Amniotic epithelial cell (primary cell): ENCODE measurements at places on chromosomes 5 and 9.

DNA sequence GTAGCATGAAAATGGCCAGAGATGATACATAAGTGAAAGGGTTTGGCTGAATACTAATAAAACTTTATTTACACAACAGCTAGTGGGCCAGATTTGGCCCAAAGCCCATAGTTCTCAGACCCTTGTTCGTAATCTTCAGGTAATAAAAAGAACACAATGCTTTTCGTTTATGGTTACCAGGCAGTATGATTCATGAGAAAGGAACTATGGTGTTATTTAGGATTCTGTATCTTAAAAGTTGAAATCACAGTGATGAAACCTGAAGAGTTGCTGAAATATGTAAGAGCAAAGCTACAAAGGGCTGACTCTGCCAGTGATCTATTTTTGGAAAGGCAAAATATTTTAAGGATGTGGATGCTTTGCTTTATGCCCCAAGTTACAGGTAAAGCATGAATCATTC, 192.7 kb downstream of the SMC2 start:
- DNase-seq = peak; percentile 36

GRCh38 chr5:96671441-96671840, 9.3 kb downstream of the CAST start:
- no peak for DNase-seq

- DNase-seq = peak; percentile 16
These were observed 77.7 kb downstream of the DNAH5 start for GRCh38 chr5:13866792-13867191.

DNA sequence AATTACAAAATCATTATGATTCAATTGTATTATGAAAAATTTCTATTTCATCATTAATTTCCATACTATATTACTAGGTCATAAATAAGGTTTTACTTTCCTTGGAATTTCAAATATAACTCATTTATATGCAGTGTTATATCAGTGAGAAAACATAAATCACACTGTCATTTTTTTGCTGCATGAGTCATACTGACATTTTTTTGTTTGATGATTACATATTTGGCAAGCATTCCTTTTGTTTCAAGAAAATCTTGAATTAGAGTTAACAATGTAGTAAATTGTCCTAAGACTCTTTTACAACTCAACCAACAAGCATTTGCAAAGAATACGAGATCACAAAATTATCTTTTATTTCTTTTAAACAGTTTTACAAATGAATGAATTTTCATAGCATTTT, 298.4 kb upstream of the SEMA6A start:
- no peak for DNase-seq

GRCh38 chr5:175551266-175551665, 72.9 kb downstream of the SFXN1 start:
- DNase-seq = no peak

DNA sequence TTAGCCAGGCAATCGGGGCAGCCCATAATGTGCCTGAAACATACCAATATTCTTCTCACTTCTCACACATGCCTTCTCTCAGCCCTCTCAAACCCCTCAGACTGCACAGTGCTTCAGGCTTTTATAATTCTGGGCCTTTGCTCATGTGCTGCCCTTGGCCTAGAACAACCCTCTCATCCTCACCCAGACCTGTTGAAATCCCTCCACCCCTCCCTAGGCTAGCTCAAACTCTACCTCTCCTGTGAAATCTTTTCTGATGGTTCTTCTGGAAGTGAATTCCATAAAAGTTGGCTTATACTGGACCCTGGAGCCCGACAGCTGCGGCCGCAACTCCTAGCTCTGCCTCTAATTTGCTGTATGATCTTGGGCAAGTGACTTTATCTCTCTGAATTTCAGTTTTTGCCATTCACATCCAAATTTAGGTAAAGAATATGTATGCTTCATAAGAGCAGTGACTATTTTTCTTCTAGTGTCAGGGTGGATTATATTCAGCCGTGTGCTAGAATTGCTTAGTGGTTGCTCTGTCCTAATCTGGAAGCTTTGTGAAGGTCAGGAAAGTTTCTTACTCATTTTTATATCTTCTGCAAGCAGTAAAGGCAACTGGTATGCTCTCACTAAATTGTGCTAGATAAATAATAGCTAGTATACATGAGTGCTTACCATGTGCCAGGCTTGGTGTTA, 221.4 kb downstream of the MAPKAP1 start:
- DNase-seq = peak; percentile 77

DNA sequence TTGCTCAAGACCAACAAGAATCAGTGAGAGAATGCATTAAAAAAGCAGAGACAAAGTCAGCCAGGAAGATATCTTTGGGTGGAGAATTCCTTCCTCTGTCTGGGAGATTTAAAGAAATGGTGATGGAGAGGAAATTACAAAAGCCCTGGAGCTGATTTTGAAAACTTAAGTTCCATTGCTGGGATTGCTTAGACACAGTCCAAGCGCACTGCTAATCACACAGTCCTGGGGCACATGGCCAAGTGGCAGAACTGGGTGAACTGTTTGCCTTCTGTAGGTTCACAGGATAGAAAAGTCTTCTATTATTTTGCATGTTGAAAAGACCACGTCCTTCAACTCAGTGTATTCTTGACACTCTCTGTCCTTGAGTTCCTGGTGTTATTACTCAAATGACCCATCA, 284.9 kb upstream of the FBXL7 start:
- DNase-seq = no peak

DNA sequence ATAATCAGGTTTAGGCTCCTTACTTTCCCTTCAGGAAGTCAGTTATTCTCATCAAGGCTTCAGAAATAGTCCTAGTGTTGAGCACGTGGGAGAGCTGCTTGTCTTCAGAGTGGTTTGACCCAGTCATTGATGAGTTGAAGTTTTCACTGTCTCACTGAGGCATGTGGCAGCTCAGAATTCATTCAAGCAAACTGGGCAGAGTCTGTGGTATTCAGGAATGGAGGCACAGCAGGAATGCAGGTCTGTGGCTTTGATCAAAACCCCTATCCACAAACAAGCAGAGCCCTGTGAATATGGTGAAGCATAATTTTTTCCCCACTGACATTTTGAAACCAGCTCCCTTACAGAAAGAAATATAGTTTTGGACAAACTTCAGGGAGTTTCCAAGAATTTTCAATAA, 207.3 kb downstream of the CD180 start:
- DNase-seq = peak; percentile 84

GRCh38 chr9:88313364-88314220, 74.7 kb upstream of the SPIN1 start:
- DNase-seq = no peak

GRCh38 chr5:85388770-85389169, 1004.1 kb upstream of the EDIL3 start:
- no peak for DNase-seq

DNA sequence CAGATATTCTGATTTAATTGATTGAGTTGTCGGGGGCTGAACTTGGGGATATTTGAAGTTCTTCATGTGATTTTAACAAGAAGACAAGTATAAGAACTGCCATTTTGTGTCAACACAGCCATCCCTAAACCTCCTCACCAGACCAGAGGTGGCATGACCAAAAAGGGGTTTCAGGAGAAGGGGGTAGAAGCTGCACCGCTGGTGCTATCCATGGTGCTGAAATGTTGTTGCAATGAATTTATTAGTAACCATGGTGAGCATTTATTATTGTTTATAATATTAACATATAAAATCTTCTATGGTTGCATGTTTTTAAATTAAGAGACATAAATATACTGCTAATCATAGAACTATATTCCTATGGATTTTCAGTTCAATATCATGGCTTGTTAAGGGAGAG, 72.3 kb downstream of the GNA14 start:
- DNase-seq = peak; percentile 27

- DNase-seq = no peak
These were observed 91.1 kb downstream of the PRDM6 start for GRCh38 chr5:123180178-123180577.

DNA sequence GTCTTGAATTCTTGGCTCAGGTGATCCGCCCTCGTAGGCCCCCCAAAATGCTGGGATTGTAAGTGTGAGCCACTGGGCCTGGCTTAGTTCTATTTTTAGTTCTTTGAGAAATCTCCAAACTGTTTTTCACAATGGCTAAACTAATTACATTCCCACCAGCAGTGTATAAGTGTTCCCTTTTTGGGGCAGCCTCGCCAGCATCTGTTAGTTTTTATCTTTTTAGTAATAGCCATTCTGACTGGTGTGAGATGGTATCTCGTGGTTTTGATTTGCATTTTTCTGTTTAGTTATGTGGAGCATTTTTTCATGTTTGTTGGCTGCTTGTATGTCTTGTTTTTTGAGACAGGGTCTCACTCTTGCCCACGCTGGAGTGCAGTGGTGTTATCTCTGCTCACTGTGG, 28.2 kb downstream of the CNOT6 start:
- DNase-seq = peak; percentile 20

DNA sequence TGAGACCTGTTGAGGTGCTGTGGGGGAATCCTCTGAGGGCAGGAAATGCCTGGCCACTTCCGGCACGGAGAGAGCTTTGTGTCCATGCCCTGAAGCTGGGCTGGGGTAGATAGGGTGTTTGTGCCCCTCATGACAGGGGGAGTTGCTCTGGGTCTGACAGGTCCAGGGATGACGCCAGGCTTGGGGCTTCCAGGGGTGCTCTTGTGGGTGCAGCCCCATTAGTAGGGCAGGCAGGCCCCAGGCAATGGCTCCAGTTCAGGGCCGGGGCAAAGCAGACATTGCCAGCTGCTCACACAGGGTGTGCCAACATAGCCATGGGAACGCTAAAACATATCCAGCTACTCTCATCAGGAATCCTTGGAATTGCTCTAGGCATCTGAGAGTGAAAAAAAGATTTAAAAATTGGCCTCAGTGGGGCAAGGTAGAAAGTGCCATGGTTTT, 21.1 kb downstream of the PITX1 start:
- DNase-seq = no peak

DNA sequence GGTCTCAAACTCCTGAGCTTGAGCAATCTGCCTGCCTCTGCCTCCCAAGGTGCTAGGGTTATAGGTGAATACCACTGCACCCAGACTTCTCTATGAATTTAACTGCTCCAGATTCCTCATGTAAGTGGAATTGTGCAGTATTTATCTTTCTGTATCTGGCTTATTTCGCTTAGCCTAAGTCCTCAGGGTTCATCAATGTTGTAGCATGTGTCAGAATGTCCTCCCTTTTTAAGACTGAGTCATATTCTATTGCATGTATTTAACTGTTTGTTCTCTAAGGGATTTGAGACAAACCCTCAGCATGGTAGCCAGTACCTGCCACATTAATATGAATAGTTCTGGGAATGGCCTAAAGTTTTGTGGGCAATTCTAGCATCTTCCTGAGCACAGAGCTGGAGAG, 53.9 kb upstream of the TUT7 start:
- peak; percentile 91 for DNase-seq

DNA sequence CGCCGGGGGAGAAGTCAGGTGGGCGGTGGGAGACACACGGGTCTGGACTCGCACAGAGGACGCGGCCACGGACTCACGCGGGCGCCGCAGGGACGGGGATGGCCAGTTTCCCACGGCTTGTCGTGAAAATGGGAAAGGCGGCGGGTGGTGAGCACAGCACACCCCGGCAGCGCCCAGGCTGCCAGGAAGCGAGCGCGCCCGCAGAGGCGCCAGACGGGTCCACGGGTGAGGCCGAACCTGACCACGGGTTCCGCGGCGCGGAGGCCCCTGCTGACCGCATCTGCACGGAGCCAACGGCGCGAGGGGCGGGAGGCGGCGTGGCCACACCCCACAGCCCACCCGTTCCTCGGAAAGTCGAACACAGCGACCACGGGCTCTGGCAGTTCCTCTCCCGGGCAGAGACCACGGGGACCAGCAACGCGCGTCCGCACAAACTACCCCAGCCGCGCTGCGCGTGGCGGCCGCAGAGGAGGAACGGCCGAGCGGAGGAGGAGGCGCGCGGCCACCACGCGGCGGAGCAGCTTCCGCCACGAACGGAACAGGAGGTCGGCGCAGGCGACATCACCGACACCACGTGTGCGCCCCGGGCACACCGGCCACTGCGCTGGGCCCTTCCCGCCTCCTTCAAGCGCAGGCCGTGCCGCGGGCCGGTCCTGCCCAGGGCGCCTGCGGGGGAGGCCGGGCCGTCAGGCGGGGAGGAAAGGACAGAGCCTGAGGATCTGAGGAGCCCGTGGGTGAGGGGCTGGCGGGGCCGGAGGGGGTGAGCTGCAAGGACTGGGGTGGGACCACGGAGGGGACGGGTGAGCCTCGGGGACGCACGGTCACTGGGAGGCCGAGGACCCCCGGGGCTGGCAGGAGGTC, 5.6 kb downstream of the EXD3 start:
- DNase-seq = no peak

DNA sequence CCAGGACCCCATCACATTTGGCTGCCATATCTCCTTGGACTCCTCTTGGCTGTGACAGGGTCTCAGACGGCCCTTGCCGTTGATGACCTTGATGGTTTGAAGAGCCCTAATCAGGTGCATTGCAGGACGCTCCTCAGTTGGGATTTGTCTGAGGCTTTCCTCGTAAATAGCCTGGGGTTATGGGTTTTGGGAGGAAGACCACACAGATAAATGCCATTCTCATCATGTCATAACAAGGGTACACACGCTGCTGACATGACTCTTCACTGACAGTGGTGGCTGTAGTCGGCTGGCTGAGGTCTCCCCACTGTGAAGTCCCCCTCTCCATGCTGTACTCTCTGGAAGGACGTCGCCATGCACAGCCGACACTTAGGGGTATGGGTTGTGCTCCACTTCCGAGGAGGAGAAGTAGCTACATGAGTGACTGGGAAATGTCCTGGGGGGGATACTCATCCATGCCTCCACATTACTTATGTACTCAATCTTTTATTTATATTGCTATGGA, 42.9 kb upstream of the SPTLC1 start:
- no peak for DNase-seq

DNA sequence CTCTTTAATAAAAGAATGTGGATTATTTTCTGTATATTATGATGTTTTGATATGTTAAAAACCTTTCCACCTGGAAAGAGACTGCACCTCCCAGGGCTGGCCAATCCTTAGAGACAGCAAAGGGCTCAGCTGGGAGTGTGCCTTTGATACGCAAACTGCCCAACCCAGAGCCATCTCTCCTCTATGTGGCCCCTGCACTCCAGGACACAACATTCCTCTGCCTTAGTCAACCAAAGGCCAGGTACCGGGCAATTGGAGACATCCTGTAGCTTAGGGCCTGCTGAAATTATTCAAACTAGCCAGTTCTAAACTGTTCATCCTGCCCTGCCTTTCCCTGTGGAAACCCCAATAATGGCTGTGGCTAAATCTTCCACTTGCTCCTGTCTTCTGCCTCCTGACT, 5.0 kb upstream of the HSPB3 start:
- no peak for DNase-seq

DNA sequence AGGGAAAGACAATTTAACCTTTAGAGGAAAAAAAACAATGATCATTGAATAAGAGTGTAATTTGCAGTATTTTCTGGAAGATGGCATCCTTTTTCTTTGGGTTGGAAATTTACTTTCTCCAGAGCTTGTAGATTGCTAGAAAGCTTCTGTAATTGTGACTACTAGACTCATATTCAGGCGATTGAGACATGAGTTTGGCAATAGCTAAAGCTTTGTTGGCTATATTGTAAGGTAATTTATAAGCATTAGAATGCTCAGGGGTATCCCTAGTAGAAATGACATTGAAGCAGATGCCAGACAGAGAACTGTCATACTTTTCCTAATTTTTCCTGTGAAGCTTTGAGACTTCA, 115.3 kb downstream of the UNC13B start:
- DNase-seq = no peak
